ENCODE measurements at places on chromosomes 16 and 17.

GRCh38 chr17:65595071-65595656 lies 33.7 kb upstream of the AXIN2 start:
- DNase-seq = no peak

- no peak for DNase-seq
Measured at GRCh38 chr16:9447195-9447551, 355.7 kb downstream of the HAPSTR1 start.

GRCh38 chr16:21167929-21168602 lies 9.6 kb downstream of the LDAF1 start:
- DNase-seq = no peak

GRCh38 chr16:20874088-20874581 lies 26.0 kb downstream of the DCUN1D3 start:
- no peak for DNase-seq

DNA sequence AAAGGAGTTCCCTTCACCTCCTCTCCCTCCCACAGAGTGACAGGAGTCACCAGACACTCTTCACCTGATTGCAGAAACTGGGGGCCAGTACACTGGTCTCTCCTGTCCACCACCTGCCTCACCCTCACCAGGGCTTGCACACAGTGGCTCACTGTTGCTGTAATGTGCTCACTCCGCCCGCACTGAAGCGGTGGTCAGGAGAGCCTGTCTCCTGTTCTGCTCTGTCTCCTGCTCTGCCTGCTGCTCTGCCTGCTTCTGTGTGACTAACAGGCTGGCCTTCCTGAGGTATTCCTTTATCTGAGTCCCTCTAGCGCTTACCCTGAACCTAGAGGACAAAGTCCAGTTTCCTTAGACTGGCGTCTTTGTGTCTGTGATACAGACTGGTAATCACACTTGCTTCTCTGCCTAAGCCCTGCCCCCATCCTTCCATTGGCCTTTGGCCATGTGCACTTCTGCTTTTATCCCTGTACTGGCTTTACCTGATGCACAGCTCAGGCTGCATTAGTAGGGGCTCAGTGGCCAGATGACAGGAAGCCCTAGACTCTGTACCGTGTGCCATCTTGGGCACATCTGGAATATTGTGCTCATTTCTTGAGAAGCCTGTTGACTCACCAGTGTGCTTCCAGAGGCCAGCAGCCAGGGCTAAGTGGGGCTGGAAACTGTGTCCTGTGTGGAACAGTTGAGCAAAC lies 13.3 kb downstream of the PROCA1 start:
- DNase-seq = no peak

GRCh38 chr16:4298761-4299522 lies 16.9 kb upstream of the GLIS2 start:
- no peak for DNase-seq

GRCh38 chr17:71432378-71433315 lies 688.2 kb upstream of the SOX9 start:
- no peak for DNase-seq

- no peak for DNase-seq
Measured at GRCh38 chr17:37743875-37744632, 805 bp downstream of the HNF1B start.

Measured in stimulated activated CD4-positive, alpha-beta T cell treated with anti-CD3 and anti-CD28 coated beads, TNF-alpha, amount 100 ng/mL, for 4 hours (primary cell).